Skin of body (tissue), 3 donors: ENCODE measurements at places on chromosomes 6 and 20.

DNA sequence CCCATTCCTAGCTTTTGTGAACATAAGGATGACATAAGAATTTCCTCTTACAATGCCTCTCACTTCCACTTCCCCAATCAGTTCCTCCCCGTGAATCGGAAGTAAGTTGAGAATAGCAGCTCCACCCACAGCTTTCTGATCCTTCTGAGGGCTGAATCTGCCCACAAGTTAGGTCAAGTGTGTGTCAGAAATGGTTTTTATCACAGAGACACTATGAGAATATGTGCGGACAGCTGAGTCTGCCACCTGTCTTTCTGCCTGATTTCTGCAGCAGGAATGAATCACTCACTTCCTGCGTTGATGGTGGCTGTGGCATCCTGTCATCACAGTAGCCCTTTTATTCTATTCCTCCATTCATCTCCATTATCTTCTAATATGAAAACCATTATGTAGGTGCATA, 70.2 kb downstream of the RIN2 start:
- no peak for DNase-seq

DNA sequence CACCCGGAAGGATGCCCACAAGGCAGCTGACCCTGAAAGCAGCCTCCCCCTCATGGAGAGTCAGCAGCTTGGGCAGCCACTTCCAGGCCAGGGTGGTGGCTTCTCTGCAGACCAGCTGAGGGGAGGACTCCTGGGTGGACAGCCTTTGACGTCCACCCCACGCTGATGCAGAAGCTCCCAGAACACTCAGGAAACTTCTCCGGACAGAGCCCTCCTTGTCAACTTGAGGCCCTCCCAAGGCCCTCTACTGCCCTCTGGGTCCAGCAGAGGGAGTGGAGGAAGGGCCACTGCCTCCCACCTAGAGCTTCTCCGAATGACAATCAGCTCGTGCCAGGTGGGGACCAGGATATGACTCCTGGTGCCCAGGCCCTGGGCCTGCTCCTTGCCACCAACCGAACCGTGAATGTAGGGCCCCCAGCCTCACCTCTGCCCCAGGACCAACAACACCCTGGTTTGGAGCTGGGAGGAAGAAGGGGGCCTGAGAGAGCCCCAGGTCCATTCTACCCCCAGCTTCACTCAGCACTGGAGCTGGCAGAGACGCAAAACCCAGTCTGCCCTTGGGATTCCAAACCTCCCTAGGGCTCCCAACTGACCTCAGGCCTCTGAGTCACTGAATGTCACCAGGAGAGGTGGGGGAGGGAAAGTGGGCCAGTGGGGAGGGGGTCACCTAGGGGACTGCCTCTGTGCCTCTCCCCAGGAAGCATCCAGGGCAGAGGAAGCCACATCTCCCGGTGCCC, 10.9 kb upstream of the SLC22A7 start:
- no peak for DNase-seq

DNA sequence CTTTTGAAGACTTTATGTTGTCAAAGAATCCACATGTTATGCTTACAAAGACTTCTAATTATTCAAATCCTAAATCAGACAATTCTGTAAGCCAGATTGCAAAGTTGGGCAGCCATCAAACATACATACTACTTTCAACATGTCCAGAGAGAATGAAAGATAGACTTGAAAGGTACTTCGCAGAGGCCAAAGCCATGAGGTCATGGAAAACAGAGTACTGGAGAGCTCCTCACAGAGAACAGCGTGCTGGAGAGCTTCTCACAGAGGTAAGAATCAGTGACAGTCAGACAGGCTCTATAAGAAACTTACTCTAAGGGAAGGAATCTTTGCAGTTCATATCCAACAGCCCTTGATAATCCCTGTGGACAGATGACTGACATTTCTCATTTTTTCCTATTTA, 400.2 kb downstream of the GJA1 start:
- peak; percentile 47 for DNase-seq

DNA sequence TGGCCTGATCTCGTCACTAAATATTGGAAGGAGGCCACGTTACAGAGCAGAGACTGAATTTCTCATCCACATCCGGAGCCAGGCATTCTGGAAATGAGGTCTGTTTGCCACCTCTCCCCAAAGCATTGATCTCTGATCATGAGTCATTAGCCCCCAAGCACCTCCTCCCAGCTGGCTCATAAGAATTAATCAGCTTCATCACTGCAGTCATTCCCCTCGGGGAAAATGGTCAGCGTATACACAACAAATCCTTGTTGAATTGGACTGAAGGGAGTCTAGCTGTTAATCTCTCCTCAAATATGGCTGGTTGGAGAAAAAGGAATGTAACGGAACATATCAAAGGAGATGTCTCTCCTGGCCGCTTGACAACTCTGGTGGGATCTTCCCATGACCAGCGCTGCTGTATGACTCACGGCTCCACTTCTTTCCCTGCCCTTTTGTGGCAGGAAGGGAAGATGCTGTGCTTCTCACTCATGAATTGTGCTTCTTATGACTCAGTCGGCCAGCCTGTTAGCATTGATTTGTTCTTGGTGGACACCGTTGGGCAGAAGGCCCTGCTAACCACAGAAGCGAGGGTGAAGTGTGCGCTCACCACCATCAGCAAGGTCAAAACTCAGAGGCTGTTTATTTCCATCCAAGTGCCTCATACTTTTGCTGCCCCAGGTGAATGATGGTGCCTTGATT, 76.7 kb downstream of the RNF182 start:
- DNase-seq: no peak

- peak; percentile 5 for DNase-seq
Observed at GRCh38 chr6:166156942-166157341, 10.7 kb downstream of the TBXT start.
